ENCODE measurements at places on chromosomes 12 and 14. TPM values are rescaled to one million over a fixed set of nuclear protein-coding genes. Genes with fewer than 3 reads are reported as not detected.

The MIP gene
- total RNA-seq, result 0.79 TPM

DNA sequence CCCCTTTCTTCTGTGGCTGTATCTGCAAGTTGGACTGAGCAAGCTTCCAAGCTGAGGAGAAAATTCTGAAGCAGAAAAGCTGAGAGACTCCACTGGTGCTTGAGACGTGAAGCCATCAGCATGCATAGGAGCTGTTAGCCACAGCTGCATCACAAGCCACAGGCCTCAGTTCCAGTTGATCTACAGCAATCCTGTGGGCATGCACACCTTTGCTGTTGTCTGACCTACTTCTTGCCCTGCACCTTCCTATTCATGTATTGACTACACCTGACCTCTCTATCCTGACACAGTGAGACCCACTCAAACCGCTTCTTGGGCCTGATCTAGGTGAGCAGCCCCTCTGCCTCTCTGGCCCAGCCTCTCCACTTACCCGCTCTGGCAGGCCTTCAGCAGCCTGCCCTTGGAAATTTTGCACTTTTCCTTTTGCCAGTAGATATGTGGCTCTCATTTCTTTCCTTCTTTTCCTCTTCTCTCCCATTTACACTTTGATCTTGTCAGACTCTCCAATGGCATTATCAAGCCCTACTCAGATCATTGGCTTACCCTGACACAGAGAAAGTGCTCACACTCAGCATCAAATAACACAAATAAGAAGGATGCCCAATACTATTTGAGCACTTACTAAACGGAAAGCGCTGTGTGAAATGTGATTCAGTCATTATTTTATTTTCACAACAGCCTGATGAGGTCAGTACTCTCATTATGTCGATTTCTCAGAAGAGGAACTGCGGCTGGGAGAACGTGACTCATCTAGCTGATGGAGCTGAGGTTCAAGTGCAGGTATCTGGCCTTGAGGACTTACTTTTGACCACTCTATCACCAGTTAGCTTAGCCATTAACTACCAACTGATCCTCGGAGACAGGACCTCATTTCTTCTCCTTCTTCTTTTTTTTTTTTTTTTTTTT is 21.9 kb upstream of the PTGR2 start:
- H3K4me1 ChIP-seq, result peaks cover 10% of the 10 kb centered on the region
- no peak overlapping the region for H3K4me3 ChIP-seq

GRCh38 chr14:52413729-52414408 is 99.8 kb downstream of the PTGER2 start:
- no peaks in the 10 kb centered on the region for H3K27me3 ChIP-seq
- H3K27ac ChIP-seq, result no peak overlapping the region
- no peaks in the 10 kb centered on the region for H3K36me3 ChIP-seq
- no peak overlapping the region for H3K4me3 ChIP-seq

DNA sequence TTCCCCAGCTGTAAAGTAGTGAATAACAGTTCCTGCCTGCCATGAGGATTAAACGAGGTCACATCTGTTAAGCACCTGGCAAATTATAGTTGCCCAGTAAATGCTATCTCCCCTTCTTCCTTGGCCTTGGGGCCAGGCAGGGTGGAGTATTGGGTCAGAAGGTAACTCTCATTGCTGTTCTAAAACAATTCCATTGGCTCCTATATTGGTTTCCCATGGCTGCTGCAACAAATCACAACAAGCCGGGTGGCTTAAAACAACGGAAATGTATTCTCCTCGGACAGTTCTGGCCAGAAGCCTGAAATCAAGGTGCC is 31.9 kb downstream of the MMAB start:
- peaks cover 24% of the 10 kb centered on the region for H3K4me1 ChIP-seq
- DNase-seq, result no peak
- H3K4me3 ChIP-seq, result no peak overlapping the region

- H3K27ac ChIP-seq, result no peak overlapping the region
- no peak for DNase-seq
- H3K27me3 ChIP-seq, result no peaks in the 10 kb centered on the region
- no peaks in the 10 kb centered on the region for H3K36me3 ChIP-seq
- no peaks in the 10 kb centered on the region for H3K4me1 ChIP-seq
- H3K4me3 ChIP-seq, result no peak overlapping the region
Observed at GRCh38 chr14:102666635-102667034, 74.2 kb downstream of the RCOR1 start.

DNA sequence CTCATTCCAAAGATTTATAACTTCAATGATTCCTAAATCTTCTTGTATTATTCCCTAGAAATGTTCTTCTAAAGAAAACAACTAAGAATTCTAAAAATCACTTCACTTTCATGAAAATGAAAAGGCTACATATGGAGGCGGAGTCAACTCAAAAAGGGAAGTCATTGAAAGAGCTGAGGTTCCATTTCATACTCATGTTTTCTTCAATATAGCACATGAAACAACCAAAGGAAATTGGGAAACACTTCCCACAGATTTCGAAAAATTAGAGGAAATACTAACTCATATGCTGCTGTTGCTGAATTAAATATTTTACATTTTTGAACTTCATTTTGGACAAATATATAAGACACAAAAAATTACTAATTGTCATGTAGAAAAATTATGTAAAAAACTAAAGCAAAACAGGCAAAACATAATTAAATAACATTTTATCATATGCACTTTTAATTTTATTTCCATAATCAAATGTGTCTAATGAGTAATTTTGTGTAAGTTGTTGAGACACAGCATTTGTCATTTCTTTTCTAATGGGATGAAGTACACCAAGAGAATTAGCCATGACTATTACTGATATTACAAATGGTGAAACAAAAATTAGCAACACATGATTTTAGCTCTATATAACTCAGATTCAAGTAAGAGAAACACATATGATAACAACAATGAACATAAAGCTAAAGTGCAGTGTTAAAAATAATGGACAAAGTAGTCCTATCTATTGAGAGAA is at the start of gene CD163:
CD163 (minus strand) TSS at position 92 of the 730 bp plus-strand sequence; CDS start at position 5, 87 bp downstream.
- no peak within 1 kb of the TSS for H3K4me3 ChIP-seq
- H3K27me3 ChIP-seq, result no peaks in the 10 kb centered on the region
- DNase-seq, result no peak
- H3K4me1 ChIP-seq, result peaks cover 6% of the 10 kb centered on the region
